Trophoblast cell (in vitro differentiated cells and primary cell): ENCODE measurements at places on chromosomes 5 and 9.
A peak's percentile ranks its signal among the peaks of the same experiment; 100 is the strongest.

DNA sequence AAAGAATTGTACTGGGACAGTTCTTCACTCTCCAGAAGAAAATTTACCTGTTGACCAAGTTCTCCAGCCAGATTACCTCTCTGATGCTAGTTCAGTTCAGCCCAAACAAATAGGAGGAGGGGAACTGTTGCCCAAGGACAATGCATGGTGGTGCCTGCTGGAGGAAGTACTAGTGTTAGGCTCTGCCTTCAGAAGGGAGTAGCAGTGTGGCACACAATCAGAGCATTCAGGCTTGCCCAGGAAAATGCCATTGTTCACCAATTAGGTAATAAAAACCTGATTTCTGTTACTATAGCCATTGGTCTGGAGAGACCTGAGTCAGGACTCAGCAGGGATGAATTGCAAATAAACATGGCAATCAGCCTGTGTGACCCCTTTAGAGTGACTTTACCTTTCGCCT, 720.8 kb upstream of the ZNF608 start:
- no peaks in the 10 kb centered on the region for H3K36me3 ChIP-seq
- no peaks in the 10 kb centered on the region for H3K27me3 ChIP-seq
- no peak overlapping the region for H3K4me3 ChIP-seq
- no peak for DNase-seq
- H3K4me1 ChIP-seq = no peaks in the 10 kb centered on the region

- H3K36me3 ChIP-seq = no peaks in the 10 kb centered on the region
- no peak overlapping the region for H3K4me3 ChIP-seq
- no peak overlapping the region for H3K27ac ChIP-seq
- H3K4me1 ChIP-seq = no peaks in the 10 kb centered on the region
- no peak for DNase-seq
Observed at GRCh38 chr5:6780802-6781391, 67.7 kb downstream of the TENT4A start.

DNA sequence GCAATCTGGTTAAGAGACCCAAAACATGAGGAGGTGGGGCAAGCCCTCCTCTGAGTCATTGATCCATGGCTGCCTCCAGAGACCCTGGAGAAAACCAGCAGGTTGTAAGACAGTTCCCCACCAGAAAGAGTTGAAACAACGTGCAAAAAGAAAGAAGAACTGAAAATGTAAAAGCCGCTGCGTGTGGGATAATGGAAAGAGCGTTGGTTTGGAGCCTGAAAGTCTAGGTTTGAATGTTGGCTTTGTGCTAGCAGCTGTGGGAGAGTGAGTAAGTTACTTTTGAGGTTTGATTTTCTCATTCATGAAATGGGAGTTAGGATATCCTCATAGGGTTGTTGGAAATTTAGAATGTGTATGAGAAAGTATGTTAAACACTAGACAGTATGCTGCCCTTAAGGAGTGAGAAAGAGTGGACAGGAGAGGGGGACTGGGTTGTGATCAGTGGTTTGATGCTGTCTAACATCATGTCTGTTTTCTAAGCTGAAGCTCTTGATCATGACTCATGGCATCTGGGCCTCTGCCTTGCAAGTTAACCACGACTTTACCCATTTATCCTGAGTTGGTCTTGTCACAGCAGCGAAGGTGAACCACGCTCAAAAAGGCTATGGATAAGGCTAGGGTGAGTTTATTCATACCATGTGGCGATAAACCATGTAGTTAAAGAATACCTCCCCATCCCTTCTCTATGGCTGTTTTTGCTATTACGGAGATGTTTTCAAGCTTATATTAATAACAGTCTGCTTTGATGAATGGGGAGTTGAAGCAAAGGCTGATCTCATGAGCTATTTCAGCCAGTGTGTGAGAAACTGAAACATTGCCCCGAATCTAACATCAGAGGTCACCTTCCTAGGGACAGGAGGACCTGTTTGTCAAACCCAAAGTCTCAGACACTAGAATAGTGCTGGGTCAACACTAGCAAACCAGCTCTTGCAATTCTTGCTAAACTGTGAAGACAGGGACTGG, 41.3 kb downstream of the ZNF366 start:
- peaks cover 2% of the 10 kb centered on the region for H3K4me1 ChIP-seq
- H3K4me3 ChIP-seq = no peak overlapping the region
- H3K27me3 ChIP-seq = no peaks in the 10 kb centered on the region
- H3K36me3 ChIP-seq = no peaks in the 10 kb centered on the region
- H3K27ac ChIP-seq = peak overlapping the region; percentile 16

DNA sequence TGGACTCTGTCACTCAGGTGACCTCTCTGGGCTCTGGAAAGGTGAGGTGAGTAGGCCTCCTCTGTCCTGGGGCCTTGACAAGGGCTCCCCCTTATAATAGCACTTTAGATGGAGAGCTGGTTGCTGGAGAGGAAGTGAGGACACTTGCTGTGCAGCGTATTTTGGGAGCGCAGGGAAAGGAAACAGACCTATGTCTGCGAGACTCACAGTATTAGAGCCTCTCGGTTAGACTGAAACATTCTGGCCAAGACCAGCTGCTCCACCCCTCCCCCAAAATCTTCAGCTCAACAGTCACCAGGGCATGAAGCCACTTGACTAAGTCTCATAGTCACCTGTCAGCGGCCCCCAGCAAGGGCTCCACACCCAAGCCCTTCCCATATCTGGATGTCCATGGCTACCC, 213.6 kb downstream of the AGTPBP1 start:
- H3K36me3 ChIP-seq = no peaks in the 10 kb centered on the region
- no peak overlapping the region for H3K4me3 ChIP-seq
- H3K27ac ChIP-seq = peak overlapping the region; percentile 1
- peaks cover 3% of the 10 kb centered on the region for H3K27me3 ChIP-seq

GRCh38 chr9:113918697-113919350, 42.7 kb downstream of the ZNF618 start:
- H3K27ac ChIP-seq = no peak overlapping the region
- H3K4me1 ChIP-seq = no peaks in the 10 kb centered on the region
- no peak overlapping the region for H3K4me3 ChIP-seq
- DNase-seq = no peak

DNA sequence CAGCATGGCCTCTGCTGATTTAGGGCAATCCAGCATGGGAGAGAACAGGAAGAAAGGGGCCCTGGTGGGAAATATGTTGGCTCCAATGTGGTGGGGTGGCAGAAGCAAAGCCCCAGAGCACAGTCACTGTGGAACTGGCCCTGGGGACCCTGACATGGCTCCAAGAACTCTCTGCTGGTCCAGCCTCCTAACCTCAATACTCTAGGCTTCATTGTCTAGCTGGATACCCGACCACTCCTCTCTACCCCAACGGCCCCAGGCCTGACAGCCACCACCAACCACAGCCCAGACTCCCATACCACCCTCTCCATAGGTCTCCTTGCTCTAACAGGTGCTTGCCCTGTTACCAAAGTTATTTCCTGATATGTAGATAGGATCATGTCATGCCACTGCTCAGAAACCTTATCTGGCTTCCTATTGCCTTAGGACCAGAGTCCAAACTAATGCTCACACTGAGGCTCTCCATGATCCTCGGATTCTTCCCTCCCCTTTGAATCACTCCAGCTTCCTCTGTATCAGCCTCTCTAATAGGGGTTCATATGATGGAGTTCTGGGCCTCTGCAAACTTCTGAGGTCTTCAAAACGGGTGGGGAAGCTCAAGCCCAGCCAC, 12.9 kb downstream of the ACSL6 start:
- no peak for DNase-seq
- no peaks in the 10 kb centered on the region for H3K27me3 ChIP-seq
- H3K4me3 ChIP-seq = no peak overlapping the region
- peaks cover 16% of the 10 kb centered on the region for H3K4me1 ChIP-seq

DNA sequence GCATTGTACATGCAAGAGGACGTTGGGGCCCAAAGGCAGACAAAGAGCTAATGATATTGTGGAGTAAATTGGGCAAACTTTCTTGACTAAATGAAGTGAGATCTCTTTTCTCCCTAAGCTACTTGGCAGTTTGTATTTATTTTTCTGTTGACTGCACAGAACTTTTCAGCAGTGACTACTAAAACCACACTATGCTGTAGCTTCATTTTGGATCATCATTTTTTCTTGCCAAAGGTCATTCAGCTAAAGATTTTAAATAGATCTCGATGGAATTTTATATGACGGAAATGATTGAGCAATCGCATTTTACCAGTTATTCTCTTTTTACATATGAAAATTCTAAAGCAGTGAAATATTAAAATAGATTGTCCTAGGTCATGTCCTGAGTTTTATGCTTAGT, 286.1 kb upstream of the ACTBL2 start:
- no peaks in the 10 kb centered on the region for H3K27me3 ChIP-seq
- DNase-seq = no peak
- no peak overlapping the region for H3K27ac ChIP-seq
- peaks cover 3% of the 10 kb centered on the region for H3K4me1 ChIP-seq
- no peak overlapping the region for H3K4me3 ChIP-seq

DNA sequence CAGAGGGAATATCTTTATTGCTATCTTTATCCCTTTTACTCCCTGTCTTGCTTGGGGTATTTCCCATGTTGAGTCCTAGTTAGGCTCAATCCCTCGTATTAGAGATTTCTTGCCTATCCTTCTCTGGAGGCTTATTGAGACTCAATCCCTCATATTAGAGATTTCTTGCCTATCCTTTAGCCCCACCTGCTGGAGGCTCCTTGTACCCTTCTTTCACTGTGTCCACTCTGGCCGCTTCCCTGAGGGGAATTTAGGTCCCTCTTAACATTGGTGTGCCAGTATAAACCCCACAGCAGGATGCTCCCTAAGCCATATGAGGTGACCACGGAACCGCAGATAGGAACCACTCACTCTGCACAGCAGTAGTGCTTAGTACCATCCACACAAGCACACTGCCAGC, 110.7 kb upstream of the MAMDC2 start:
- no peak overlapping the region for H3K27ac ChIP-seq
- H3K4me3 ChIP-seq = no peak overlapping the region
- DNase-seq = peak; percentile 51
- no peaks in the 10 kb centered on the region for H3K4me1 ChIP-seq
- H3K27me3 ChIP-seq = no peaks in the 10 kb centered on the region
- no peaks in the 10 kb centered on the region for H3K36me3 ChIP-seq
